ENCODE measurements at places on chromosomes 3 and 15.

DNA sequence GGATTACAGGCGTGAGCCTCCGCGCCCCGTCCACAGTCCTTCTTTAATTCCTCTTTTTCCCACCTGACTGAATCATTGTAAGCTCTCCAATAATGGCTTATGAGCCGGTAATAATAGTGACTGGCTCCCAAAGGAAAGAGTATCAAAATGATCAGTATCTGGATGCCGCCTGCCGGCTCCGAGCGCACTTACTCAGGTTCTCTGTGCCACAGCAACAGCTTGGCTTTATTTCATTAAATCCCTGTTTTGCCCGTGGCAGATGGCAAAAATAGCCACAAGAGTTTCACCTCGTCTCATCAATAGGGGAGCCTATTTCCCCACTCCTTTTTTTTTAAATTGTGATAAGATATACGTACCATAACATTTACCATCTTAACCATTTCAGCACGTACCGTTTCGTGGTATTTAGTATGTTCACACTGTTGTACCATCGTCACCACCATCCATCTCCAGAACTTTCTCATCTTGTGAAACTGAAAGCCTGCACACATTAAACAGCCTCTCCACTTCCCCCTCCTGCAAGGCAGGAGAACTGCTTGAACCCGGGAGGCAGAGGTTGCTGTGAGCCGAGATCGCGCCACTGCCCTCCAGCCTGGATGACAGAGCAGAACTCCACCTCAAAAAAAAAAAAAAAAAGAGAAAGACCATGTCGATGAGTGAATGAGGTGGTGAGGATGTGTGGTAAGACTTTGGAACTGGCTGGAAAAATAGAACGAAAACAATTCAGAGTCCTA lies 80.7 kb upstream of the DLG1 start:
- no peak for DNase-seq

DNA sequence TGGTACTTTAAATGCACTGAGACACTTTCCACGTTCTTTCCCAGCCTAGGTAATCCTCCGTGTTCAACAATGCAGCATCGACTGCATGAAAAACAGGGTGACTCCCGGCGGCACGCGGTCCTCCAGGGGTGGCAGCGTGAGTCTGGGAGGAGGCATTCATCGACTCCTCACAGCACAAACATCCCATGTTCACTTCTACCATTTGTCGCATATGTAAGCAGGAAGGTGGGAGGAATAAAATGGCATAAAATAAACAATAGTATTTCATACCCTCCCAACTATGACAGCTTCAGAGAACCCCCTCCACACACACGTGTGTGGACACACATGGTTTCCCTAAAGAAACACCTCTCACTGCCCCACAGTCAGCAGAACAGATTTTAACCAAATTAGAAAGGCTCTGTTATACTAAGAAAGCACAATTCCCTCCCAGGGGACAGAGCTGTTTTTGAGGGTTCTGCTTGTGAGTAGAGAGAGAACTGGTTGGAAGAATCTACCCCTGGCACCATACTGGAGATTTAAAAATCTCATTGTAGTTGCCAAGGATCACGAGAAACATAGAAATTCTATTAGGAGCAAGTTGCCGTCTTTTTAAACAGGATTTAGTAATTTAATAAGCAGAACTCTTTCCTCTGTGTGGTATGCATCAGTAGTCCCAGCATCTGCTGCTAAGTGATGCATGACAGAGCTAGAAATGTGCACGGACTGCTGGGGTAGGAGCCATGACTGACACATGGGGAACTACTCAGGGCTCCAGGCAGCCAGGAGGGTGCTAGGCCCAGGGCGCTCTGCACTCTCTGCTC lies 6.0 kb downstream of the FAM43A start:
- DNase-seq, result no peak

GRCh38 chr3:141104151-141104821 lies 53.1 kb downstream of the SPSB4 start:
- no peak for DNase-seq

DNA sequence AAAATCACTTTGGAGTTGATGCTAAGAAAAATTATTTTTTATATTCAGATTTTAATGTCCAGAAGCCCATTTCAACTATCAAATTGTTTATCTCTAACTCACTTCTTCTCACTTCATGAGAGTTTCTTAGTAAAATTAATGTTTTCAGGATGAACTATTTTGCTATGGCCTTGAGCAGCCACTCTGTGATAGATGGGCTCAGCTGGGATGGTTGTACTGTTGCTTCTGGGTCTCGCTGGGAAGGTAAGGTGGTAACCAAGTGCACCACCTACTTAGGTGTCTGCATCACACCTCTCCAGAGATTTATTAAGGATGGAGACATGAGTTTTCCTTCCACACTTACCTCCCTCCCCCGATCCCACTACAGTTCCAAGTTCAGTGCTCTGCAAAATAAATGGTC lies 110.3 kb upstream of the ATP2B2 start:
- no peak for DNase-seq

- DNase-seq, result peak; percentile 68
Observed at GRCh38 chr3:64264501-64265109, 39.3 kb upstream of the PRICKLE2 start.

GRCh38 chr15:84598250-84598649 lies 2.6 kb upstream of the ZSCAN2 start:
- DNase-seq, result peak; percentile 33

GRCh38 chr3:2262204-2262603 lies 163.5 kb downstream of the CNTN4 start:
- DNase-seq, result no peak

Measured in choroid plexus epithelial cell (primary cell).